ENCODE measurements at places on chromosomes 2 and 18.

DNA sequence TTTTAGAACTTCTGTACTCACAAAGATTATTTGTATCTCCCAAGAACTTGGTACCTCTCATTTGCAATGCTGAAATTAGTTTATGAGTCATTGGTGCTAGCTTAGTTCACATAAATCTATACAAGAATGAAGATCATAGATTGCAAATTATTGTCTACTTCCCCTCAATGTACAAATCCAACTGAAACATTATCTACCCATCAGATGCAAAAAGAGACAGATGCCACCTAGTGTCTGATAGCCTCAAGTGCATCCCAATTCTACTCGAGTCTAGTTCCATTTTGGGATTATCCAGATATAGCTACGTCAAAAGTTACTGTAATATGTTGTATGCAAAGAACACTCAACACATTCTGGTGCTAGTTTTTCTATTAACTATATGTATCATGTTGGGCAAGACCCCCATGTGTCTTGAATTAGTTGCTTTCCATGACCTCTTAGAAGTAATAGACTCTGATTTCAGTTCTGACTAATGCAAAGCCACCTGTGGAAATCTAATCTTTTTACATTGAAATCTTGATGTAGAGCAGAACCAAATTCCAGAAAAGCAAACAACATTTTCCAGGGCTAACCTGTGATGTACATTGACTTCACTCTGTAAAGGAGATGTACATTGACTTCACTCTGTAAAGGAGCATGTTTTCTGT is 210.0 kb downstream of the RBM43 start:
- no peak for DNase-seq

DNA sequence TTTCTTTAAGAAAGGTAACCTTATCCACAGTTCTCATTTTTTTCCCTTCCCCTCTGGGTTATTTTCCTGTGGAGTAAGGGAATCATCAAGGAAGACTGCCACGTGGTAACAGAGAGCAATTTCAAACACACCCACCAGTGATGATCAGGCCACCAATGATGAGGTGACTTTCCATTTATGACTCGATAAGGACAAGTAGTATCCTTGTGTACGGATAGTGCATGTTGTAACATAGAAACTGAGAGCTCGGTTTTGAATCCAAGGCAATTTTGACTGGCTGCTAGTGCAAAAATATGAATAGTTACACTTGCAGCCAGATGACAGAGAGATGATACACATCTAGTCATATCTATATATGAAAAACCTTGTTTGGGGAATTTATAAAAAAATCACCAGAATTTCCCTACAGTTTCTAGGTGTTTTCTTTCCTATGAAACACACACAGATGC is 143.6 kb upstream of the TCF4 start:
- DNase-seq: no peak

DNA sequence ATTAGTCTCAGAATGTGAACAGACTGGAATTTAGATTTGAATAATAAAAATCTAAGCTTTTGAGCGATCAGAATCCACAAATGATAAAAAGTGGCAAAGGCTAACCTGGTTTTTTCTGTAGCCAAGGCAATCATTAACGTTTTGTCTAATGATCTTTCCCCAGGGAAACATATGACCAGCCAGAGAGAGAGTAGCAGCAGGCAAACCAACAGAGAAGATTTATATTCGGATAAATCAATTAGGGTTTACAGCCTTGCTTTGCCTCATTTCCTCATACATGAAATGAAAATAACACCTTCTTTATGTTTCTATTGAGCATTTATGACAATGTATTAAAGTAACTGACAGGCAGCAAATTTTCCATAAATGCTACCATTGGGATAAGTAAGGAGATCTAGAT is 14.5 kb downstream of the TIA1 start:
- DNase-seq: no peak

GRCh38 chr2:14843507-14844204 is 211.1 kb downstream of the LRATD1 start:
- DNase-seq: no peak

GRCh38 chr18:49853436-49853835 is 40.1 kb upstream of the ACAA2 start:
- DNase-seq: no peak

- DNase-seq: no peak
These were observed 139.7 kb downstream of the EHBP1 start for GRCh38 chr2:62845256-62845655.

DNA sequence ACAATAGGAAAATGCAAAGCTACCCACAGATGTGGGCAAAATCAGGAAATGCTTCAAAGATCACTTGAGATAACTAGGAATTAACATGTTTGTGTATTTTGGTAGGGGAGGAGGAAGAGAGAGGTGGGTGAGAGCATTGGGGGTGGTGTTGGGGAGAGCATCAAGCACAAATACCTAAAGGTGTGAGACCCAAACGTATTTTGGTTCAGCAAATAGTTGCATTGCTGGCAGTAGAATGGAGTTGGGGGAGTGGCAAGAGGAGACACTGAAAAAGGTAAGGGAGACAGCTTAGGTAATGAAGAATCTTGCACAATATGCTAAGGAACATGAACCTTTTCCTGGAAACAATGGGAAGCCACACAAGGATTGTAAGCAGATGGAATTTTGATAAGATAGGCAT is 1.5 kb upstream of the PELI1 start:
- DNase-seq: no peak

Data from stimulated activated CD8-positive, alpha-beta memory T cell treated with anti-CD3 and anti-CD28 coated beads, Interleukin-4, amount 100 ng/mL, for 1 hour (primary cell).